ENCODE measurements at places on chromosomes 13 and 19.

- DNase-seq = peak; percentile 13
Measured at GRCh38 chr19:45643927-45644771, 5.0 kb upstream of the EML2 start.

GRCh38 chr19:1882089-1882785 lies 3.1 kb downstream of the ABHD17A start:
- DNase-seq = peak; percentile 76

DNA sequence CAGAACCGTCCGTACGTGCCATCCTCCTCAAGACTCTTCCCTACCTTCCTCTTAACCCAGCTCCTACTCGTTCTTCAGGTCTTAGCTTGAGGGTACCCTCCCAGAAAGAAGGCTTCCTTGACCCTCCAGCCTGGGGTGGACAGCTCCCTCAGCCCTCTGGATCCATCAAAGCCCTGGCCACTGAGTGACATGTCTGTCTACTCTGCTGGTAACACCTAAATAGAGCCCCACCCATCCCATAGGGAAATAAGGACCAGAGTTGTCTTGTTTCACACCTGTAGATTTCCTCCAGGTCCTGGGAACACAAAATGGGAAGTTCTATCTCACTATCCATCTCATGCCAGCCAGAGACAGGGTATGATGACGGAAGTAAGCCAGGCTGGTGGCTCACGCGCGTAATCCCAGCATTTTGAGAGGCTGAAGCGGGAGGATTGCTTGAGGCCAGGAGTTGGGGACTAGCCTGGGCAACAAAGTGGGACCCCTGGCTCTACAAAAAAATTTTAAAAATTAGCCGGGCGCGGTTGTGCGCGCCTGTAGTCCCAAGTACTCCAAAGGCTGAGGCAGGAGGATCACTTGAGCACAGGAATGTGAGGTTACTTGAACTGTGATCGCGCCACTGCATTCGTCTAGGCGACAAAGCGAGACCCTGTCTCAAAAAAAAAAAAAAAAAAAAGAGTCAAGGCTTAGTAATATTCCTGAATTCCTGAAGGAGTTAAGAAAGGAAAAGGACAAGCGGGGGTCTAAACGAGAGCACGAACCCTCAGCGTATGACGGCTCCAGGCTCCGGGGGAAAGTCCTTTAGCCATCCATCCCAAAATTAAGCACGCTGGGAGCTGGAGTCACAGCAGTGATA lies 566 bp upstream of the CCDC97 start:
- no peak for DNase-seq

DNA sequence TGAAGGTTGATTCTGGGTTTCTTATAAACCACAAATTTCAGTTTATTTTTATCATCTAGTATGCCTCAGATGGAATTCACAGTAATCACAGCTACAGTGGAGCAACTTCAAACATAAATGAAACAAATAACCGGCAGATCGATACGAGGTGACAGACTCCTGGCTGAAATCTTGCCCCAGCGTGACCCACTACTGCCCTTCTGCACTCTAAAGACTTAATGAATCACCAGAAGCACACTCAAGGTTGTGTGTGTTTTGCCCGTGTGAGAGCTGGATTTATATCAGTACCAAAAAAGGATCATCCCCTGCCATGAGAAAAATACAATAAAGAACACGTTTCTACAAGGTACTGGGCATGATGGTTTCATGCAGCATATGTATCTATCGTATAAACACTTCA lies 161.7 kb downstream of the KLF12 start:
- no peak for DNase-seq

DNA sequence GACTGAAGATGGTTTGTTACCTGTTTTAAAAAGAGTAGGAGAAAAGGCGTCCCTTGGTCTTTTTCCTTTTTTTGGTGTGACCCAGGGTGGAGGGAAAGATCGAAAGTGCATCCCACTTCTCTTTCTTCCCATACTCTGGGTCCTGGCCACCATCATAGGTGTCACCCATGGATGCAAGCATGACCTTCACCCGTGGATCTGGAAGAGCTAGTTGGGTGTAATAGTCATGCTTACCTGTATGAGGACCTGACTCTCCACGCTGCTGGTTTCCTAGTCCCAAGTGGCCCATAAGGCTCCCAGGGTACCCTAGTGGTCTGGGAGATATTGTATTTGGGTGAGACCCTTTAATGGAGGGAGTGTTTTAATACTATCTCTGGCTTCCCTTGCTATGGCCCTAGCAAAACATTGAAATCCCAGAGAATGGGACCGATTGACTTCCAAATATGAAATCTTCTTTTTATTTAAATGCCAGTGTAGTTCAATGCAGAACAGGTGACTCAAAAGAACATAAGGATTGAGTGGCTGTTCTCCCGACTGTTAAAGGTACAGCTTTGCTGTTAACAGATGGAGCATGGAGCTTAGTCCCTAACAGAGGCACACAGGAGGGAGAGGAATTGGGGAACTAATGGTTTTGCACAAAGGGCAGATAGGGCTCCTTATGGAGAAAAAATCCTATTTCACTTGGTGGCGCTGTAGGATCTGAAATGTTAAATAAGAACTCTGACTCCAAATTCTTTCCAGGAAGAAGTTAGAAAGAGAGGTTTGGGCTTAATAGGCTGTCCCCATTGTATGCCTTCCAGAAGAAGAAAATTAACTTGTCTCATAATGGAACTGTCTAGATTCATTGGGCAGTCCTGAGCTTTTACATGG lies 7.0 kb upstream of the ZNF550 start:
- DNase-seq = no peak

DNA sequence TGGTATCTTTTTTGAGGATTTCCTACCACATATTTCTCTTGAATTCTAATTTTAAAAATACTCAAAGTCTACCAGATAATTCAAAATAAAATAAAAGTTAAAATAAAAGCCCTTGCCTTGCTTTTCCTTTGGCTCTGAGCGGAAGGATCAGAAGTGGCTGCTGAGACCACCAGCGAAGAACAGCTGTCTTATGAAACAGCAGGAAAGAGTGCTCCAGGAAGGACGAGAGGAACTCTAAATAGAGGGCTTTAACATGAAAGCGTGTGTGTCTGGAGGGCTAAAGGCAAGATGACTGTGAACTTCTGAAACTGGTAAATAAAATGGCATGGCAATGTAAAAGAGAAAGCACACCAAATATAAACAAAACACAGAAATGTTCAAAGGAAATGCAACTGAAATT lies 521.5 kb upstream of the SPRY2 start:
- DNase-seq = no peak

GRCh38 chr13:21696865-21697448 lies 26.1 kb downstream of the FGF9 start:
- no peak for DNase-seq

DNA sequence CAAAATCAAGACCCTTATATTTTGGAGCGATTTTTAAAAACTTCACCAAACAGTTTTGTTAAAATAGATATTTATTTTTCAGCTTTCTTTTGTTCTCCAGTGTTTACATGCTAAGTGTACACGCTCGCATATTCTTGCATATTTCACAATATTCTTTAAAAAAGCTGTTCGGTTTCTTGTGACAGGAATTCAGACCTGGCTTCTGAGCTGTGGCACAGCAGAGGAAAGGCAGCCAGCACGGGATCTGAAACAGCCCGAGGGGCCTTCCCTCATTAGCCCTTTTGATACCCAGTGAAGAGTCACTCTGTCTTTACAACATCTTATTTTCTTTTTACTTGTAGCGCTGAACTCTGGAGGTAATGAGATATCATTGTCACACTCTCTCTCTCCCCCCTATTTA lies 234.0 kb downstream of the B3GLCT start:
- no peak for DNase-seq

GRCh38 chr19:2850256-2850925 lies 9.1 kb downstream of the ZNF555 start:
- DNase-seq = no peak

- no peak for DNase-seq
Measured at GRCh38 chr13:106187501-106188095, 347.9 kb downstream of the EFNB2 start.

DNA sequence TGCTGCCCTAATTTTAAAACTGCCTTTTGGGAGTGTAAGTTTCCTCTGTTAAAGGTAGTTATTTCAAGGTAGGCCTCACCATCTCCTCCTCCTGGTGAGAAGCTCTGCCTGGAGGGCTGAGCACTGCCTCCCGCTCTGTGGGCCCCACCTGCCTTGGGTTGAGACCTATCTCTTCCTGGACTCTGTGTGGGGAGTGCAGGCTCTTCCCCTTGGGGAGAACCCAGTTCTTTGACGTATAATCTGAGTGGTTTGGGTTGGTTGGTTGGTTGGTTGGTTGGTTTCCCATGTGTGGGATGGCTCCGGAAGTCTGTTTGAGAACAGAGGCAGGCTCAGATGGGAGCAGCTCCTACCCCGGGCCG lies 39.1 kb downstream of the ACTN4 start:
- DNase-seq = peak; percentile 52

DNA sequence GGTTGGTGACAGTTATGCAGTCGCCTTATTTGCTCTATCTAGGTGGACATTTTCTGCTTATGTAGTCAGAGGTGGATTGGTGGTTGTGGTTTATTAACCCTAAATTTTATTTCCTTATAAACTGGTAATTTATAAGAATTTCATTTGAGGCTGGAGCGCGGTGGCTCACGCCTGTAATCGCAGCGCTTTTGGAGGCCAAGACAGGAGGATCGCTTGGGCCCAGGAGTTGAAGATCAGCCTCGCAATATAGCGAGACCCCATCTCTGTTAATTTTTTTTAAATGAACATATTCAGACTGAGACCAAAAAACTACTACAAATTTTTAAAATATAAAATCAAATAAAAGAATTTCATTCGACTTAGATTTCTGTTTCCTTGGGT lies 810 bp downstream of the ZNF627 start:
- DNase-seq = no peak

GRCh38 chr19:49017041-49017665 lies at the start of gene LHB:
LHB (minus strand) TSS chr19:49017091; CDS start chr19:49017081, 10 bp downstream.
- DNase-seq = no peak

- DNase-seq = no peak
Measured at GRCh38 chr13:52925775-52926285, 77.4 kb upstream of the PCDH8 start.

GRCh38 chr13:32594157-32594738 lies 8.0 kb downstream of the PDS5B start:
- DNase-seq = no peak
